CD4-positive, alpha-beta T cell treated with Interleukin-4 for 4 hours (primary cell): ENCODE measurements at places on chromosomes 3 and 15.

DNA sequence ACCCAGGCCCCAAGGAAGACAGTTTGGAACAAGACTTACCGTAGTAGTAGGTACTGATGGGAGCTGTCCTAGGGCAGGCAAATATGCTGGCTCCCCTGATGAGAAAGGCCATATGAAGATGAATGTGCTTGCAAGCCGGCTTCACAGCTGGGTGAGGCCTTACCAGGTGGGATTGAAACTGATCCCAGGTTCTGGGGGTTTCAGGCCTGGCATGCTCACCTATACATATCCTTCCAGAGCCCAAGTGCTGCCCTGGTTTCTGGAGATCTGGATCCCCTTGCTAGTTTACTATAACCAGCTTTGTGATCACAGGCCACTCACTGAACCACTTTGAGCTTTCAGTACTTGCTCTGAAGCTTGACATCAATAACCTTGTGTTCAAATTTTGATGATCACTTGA, 274.3 kb downstream of the EPHB1 start:
- no peak for DNase-seq

- DNase-seq: no peak
Observed at GRCh38 chr15:57861815-57862586, 155.5 kb downstream of the POLR2M start.

DNA sequence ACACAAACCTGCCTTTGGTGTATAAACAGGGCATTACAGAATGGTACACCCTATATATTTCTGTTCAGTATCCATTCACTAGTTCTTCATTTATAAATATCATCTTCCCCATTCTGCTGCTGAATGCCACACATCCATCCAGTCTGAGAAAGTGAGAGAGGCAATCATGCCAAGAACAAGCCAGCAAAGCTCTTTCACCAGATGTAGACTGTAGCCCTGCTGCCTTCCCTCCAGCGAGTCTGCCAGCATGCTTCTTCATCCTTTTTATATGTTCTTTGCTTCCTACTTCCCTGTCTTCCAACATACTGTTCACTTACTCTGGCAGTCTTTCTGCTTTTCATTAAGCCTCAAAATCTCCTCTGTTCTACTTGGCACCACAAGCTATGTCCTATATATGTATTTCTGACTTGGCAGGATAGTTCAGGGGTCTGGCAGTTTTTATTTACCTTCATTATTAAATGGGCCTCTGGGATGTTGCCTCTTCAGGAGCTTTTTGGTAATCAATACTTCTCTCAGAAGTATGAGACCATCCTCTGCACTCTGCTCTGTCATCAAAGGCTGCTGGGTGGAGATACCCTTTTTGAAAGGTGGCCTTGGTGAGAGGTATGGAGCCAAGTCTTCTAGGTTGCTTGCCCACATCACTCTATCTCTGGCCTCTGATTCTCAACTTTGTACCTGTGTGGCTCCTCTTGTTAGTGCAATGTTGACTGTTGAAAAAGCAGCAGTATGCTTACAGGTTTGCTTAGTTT, 48.6 kb downstream of the CHP1 start:
- no peak for DNase-seq

DNA sequence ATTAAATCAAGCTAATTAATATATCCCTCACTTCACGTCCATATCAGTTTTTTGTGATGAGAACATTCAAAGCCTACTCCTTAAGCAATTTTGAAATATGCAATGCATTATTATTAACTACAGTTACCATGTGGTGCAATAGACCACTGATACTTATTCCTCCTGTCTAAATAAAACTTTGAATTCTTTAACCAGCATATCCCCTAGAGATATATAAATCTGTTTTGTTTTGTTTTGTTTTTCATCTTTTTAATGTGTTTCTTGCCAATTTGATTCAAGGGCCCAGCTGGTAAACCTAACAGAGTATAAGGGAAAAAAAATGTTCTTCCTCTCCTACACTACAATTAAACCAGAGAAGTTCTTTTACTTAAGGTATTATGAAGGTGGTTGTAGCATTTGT, 524.2 kb downstream of the NAALADL2 start:
- no peak for DNase-seq

- no peak for DNase-seq
Observed at GRCh38 chr3:55094676-55095075, 166.8 kb upstream of the LRTM1 start.

GRCh38 chr15:89244574-89244903, 760 bp downstream of the FANCI start:
- no peak for DNase-seq

GRCh38 chr15:94579286-94579685, 347.9 kb downstream of the MCTP2 start:
- no peak for DNase-seq

- DNase-seq: no peak
Observed at GRCh38 chr3:15403965-15404364, 23.4 kb downstream of the METTL6 start.

GRCh38 chr3:100756441-100756840, 47.1 kb downstream of the TFG start:
- DNase-seq: no peak

GRCh38 chr3:39960515-39961191, 151.2 kb downstream of the MYRIP start:
- DNase-seq: no peak

DNA sequence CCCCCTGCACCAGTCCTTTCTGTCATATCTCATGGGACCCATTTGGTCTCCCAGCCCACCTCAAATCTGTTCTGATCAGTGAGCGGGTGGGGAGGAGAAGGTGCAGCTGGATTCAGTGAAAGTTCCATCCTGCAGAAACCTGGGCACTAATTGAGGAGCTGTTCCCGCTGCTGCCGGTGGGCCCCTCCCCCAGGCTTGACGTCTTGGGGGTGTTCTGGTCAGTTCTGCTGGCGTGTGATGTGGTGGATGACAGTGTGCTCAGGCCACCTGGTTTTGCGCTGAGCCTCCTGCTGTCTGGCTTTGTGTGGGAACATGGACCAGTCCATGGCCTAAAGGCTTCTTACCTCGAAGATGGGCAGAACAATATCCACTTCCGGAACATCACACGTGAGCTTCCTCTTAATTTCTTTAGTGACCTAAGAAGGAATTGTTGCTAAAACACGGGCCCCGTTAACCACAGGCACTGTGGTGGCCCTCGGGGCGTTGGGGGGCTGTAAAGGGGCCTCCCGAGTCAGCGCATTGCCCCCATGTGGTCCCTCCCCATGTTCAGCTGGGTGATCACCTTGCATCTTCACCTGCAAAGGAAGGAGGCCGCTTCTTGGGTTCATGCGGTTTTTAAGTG, 59.7 kb downstream of the RGMA start:
- no peak for DNase-seq
